Type B pancreatic cell (in vitro differentiated cells): ENCODE measurements at places on chromosomes 1 and 21. TPM values are rescaled to one million over a fixed set of nuclear protein-coding genes. Genes with fewer than 3 reads are reported as not detected.

The OVAAL gene
- not detected in 2 replicates for total RNA-seq

The RNU1-4 gene
- total RNA-seq: 2,993 and 3,564 TPM in 2 replicates

The PDPN gene
- total RNA-seq: 4.8 and 24.2 TPM in 2 replicates

The FGR gene
- total RNA-seq: not detected in 2 replicates

The PHC2 gene
- total RNA-seq: 80.5 and 106 TPM in 2 replicates

The SEC16B gene
- total RNA-seq: 0.69 and 1.3 TPM in 2 replicates

The EXTL2 gene
- total RNA-seq: 11.7 and 40.1 TPM in 2 replicates

DNA sequence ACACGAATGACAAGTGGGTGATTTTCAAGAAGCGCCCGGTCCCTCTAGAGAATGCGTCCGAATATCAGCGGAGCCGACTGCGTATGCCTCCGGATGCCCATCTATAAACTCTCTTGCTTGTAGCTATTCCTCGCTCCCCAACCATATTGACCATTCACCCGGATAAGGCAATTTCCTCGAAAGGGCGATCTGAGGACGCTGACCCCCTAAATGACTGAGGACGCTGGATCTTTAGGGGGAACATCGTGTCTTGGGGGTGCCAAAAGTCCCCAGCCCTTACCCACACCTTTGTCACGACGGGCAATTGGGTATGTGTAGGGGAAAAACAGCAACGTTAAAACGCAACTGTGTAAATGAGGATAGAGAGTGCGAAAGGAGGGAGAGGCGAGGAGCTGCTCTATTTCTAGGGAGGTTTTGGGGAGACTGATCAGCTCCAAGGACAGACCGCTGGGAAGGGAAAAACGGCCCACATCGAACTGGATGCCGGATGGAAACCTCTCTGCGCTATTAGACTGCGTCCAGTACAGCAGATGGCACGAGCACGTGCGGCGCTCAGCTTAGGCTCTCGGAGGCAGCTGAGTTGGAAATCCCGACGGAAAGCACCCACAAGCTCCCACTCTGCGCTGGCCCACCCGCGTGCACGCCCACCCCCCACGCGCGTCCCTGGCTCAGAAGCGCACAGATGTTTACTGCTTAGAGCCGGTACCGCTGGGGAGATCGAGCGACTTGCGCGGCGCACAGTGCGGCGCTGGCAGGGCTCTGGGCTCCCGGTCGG is 2.9 kb upstream of the PRRX1 start:
- DNase-seq: no peak

DNA sequence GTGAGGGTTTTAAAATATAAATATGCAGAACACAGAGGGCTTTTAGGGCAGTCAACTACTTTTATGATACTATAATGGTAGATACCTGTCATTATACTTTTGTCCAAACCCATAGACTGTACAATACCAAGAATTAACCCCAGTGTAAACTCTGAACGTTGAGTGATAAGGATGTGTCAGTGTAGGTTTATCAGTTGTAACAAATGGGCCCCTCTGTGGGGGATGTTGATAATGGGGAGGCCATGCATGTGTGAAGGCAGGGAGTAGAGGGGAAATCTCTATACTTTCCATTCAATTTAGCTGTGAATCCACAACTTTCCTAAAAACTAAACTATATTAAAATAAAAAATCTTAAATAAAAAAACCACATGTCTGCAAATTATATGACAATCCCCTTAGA is 193.5 kb upstream of the CAMK1G start:
- no peak for DNase-seq

DNA sequence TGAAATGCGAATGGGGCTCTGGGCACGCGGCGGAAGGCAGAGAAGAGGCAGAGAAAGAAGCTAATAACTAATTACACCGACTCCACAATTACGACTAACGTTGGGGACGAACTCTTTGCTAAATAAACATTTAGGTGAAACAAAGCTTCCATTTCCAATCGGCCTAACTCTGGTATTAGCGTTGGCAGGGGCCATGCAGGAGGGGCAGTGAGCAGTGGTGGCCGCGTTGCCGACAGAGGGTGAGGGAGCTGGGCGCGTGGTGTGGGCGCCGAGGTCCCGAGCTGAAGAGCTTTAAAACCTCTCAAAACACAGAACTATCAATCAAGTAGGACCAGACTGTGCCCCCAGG is 553 bp upstream of the NDUFV3 start:
- no peak for DNase-seq

GRCh38 chr1:54296666-54297065 is 96.7 kb downstream of the MRPL37 start:
- DNase-seq: no peak

DNA sequence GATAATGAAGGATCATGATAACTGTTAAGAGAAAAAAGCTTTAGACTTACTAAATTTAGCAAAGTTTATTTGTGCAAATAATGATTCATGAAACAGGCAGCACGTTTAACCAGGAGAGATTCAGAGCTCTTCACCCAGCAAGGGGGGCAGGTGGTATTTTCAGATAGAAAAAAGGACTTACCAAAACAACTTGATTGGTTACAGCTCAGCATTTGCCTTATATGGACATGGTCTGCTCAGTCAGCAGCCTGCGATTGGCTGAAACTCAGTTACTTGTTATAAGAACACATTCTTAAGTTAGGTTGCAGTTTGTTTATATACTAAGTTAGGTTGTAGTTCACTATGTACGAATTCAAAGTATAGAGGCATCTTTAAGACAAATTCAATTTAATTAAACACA is 165.6 kb downstream of the DUSP10 start:
- no peak for DNase-seq

- DNase-seq: peak; percentile 58
Measured at GRCh38 chr1:30451532-30452125, 271.8 kb downstream of the MATN1 start.

GRCh38 chr1:175877939-175878737 is 134.7 kb upstream of the TNR start:
- no peak for DNase-seq

GRCh38 chr1:54887665-54888071 is 673 bp upstream of the DHCR24 start:
- DNase-seq: no peak

DNA sequence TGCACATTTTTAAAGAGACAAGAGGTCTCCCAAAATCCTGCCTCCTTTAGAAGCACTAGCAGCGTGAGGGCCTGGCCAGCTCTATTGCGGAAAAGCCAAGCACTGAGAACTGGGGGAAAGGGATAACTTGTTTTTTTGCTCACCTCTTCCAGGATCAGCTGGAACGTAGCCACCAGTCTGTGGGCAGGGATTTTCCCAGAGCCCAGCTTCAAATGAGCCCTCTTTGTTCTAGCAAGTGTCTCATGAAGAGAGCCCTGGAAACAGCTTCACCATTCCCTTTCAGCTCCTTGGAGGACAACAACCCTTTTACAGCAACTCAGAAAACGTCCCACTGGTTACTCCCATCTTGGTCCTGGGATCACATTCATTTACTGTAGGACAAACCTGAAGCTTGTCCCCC is 195.4 kb downstream of the LMX1A start:
- no peak for DNase-seq

GRCh38 chr1:217599154-217599553 is 31.7 kb downstream of the GPATCH2 start:
- DNase-seq: no peak

- no peak for DNase-seq
Measured at GRCh38 chr21:40923407-40923806, 76.4 kb upstream of the DSCAM start.

DNA sequence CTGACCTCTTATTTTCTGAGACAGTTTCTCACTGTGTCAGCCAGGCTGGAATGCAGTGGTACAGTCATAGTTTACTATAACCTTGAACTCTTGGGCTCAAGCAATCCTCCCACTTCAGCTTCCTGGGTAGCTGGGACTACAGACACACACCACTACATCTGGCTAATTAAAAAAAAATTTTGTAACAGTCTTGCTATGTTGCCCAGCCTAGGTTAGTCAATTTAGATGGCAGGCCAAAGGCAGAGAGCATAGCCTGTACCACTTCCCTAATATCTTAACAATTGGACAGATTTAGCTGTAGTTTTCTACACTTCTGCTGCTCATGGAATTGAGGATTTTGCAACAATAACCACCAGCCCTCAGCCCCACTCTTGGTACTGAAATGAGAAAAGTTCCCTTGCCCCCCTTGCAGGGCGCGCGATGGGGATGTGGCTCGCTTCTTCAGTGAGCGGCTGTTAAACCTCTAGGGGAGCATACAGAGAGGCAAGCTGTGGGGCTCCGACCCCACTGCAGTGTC is 34.9 kb upstream of the PTGFRN start:
- no peak for DNase-seq

DNA sequence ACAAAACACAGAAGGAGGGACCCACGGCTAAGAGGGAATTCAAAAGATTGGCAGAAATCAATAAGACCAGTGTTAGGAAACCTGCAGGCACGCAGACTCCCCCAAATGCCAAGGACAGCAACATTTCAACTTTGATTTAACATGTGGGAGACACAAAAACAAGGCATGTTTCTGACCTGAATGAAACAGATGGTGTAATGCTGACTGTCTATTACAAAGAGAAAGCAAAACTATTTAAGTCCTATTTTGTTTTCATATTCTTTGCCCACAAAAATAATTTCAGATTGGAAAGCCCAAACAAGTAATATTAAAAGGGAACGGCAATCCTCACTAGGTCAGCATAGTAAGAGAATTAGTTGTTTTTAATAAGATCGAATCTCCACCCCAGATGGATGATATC is 107.9 kb downstream of the S1PR1 start:
- no peak for DNase-seq

GRCh38 chr21:41956926-41957729 is 3.3 kb upstream of the C2CD2 start:
- no peak for DNase-seq

DNA sequence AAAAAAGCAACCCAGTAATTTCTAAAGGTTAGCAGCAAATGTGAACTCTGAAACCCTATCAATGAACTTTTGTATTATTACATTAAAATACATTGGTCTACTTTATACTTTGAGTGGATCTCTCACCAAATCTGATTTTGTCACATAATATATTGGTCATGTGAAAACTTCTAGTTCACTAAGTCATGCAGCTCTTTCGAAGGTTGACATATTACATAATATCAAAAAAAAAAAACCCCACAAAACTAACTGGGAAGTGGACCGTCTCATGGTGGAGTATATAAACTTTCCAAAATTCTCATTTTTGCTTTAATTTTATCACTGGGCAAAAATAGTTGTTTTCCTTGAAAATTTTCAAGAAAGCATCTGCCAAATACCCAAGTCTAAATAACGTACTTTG is 50.4 kb downstream of the GATAD2B start:
- DNase-seq: no peak
